ENCODE measurements at places on chromosomes 5 and 9.

DNA sequence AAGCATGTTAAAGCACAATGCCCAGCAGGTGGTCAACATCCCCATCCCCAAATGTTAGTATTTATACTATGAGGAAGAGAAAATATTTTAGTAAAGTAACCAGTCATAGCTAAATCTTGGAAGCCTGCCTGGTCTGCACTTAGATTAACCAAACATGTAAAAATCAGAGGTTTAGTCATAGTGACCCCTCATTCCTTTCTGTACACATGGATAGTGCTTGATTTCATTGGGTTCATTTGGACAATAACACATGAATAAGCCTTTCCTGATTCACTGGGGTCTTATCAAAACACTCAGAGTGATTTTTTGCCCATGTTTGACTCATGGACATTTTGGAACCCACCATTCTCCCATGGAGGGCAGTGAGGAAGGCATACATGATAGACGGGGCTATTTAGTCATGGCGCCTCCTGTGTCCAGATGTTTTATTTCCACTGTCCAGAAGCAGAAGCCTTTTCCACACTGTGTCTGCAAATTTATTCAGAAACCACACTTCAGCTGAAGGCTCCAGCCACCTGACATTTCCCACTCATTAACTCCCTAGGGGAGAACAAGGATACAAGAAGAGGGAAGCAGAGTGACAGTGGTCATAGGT is 32.5 kb downstream of the OR1J1 start:
- no peak for DNase-seq

DNA sequence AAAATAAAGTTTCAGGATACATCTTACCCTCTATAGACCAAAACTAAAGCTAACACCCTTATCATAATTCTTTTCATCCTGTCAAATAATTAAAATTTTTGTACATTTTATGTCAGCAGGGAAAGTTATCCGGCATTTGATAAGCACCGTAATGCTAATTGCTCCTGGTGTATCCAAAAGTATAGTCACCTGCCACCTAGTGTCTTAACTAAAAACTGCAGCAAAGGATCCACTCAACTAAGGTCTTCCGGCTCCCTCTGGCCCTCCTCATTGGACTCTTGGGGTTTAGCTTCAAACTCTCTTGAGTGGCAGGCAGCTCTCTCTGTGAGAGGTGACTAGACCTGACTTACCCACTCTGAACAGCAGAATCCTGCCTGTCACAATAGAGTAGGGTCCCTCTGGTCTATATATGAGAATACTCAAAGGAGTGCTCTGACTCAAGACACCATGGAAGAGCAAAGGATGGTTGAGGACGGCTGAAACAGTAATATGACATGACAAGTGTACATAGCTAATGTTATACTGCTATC is 60.4 kb upstream of the CAST start:
- DNase-seq, result peak; percentile 37

GRCh38 chr5:103393101-103393754 is 134.7 kb downstream of the MACIR start:
- DNase-seq, result no peak

- DNase-seq, result no peak
These were observed 142.7 kb downstream of the LHFPL2 start for GRCh38 chr5:78505860-78506259.
